ENCODE measurements at places on chromosomes 2 and 18.

- no peaks in the 10 kb centered on the region for H3K27me3 ChIP-seq
- H3K27ac ChIP-seq, result peak overlapping the region; percentile 88
- H3K4me3 ChIP-seq, result no peak overlapping the region
- no peak for DNase-seq
Measured at GRCh38 chr2:127638361-127639110, 7.4 kb upstream of the GPR17 start.

GRCh38 chr2:234796045-234796591 lies 155.7 kb upstream of the SH3BP4 start:
- H3K36me3 ChIP-seq, result no peaks in the 10 kb centered on the region
- no peaks in the 10 kb centered on the region for H3K4me1 ChIP-seq
- DNase-seq, result no peak
- H3K27me3 ChIP-seq, result peaks cover 41% of the 10 kb centered on the region

DNA sequence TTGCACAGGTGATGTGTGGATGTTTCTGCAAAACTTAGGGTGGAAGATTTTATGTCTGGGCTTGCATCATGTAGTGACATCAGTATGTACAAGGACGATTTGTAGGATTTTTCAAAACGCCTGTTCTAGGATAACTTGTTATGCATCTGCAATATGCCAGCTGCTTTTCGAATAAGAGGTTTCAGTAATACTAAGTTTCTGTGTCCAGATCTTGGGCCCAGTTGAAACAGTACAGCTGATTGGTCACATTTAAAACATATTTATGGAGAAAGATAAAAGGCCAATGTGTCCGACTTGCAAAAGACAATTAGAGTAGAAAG lies 1.2 kb downstream of the PTPN4 start:
- H3K27me3 ChIP-seq, result no peaks in the 10 kb centered on the region
- peaks cover 11% of the 10 kb centered on the region for H3K4me1 ChIP-seq
- no peak for DNase-seq
- no peaks in the 10 kb centered on the region for H3K36me3 ChIP-seq
- no peak overlapping the region for H3K27ac ChIP-seq
- H3K4me3 ChIP-seq, result peak overlapping the region; percentile 78

- H3K36me3 ChIP-seq, result no peaks in the 10 kb centered on the region
- H3K4me1 ChIP-seq, result peaks cover 3% of the 10 kb centered on the region
- H3K27ac ChIP-seq, result no peak overlapping the region
- H3K4me3 ChIP-seq, result no peak overlapping the region
Measured at GRCh38 chr2:44351088-44351487, 10.2 kb downstream of the PREPL start.

DNA sequence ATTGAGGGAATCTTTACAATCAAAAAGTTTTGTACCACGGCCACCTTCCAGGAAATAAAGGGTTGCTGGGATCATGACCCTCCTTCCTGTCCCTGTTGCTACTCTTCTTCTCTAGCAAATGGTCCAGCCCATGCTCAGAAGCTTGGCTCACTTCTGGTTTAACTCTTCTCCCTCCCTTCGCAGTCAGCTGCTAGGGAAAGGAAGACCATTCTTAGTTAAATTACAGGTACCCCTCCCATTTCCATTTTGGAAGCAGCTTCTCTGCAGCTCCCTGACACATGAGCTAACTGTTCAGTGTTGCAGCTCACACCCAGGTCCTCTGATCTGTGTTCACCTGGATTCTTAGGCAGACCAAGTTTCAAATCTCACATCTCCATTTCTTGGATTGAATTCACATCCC lies 100.3 kb downstream of the DOCK10 start:
- no peaks in the 10 kb centered on the region for H3K27me3 ChIP-seq
- H3K27ac ChIP-seq, result peak overlapping the region; percentile 21
- peaks cover 14% of the 10 kb centered on the region for H3K4me1 ChIP-seq
- no peak for DNase-seq
- no peak overlapping the region for H3K4me3 ChIP-seq

GRCh38 chr2:234917211-234917975 lies 34.4 kb upstream of the SH3BP4 start:
- no peaks in the 10 kb centered on the region for H3K27me3 ChIP-seq
- H3K4me3 ChIP-seq, result no peak overlapping the region
- no peak for DNase-seq
- no peaks in the 10 kb centered on the region for H3K4me1 ChIP-seq
- no peaks in the 10 kb centered on the region for H3K36me3 ChIP-seq

DNA sequence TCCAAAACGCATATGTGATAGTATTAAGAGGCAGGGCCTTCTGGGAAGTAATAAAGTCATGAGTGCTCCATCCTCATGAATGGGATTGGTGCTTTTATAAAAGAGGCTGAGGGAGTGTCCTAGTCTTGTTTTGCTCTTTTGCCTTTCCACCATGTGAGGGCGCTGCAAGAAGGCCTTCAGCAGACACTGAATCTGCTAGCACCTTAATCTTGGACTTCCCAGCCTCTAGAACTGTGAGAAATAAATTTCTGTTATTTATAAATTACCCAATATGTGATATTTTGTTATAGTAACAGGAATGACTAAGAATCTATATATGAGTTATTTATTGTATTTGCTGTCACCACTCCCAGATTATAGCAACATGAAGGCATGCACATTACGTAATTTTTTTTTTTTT lies 63.5 kb downstream of the PLA2R1 start:
- H3K27me3 ChIP-seq, result no peaks in the 10 kb centered on the region
- no peaks in the 10 kb centered on the region for H3K36me3 ChIP-seq
- DNase-seq, result no peak
- no peak overlapping the region for H3K4me3 ChIP-seq
- H3K27ac ChIP-seq, result no peak overlapping the region
- peaks cover 9% of the 10 kb centered on the region for H3K4me1 ChIP-seq

DNA sequence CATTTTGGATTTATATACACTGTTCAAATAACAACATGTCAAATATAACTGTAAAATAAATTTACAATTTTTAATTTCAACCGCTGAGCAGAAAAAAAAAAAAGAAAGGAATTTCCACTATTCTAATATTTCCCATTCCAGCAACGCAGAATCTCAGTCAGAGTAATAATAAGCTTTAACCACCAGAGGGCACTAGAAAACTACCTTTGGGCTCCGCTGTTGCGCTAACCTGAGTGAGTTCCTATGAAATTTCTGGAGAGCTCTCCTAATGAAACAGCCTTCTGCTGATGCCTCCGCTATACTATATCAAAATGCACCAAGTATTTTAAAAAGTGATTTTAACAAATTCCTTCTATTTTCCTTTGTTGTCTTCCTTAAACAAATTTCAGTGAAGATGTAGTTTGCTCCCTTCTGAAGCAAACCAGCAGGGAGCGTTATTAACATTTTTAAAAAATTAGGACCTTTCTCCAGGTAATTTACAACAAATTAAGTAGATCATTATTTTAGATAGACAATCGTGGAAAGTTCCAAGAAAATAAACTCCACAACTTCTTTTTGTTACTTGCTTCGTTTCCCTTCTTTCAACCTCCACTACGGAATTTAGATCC lies 23.0 kb downstream of the ERMN start:
- H3K36me3 ChIP-seq, result no peaks in the 10 kb centered on the region
- H3K4me1 ChIP-seq, result no peaks in the 10 kb centered on the region
- H3K27ac ChIP-seq, result no peak overlapping the region
- no peak overlapping the region for H3K4me3 ChIP-seq
- H3K27me3 ChIP-seq, result peaks cover 4% of the 10 kb centered on the region
- no peak for DNase-seq

- no peak for DNase-seq
- H3K27ac ChIP-seq, result no peak overlapping the region
- H3K4me1 ChIP-seq, result no peaks in the 10 kb centered on the region
- no peak overlapping the region for H3K4me3 ChIP-seq
Measured at GRCh38 chr2:8277921-8278571, 403.8 kb upstream of the ID2 start.

- H3K4me1 ChIP-seq, result peaks cover 19% of the 10 kb centered on the region
- H3K36me3 ChIP-seq, result no peaks in the 10 kb centered on the region
- no peak for DNase-seq
- H3K27ac ChIP-seq, result peak overlapping the region; percentile 82
Measured at GRCh38 chr2:86199834-86200177, 549 bp downstream of the MRPL35 start.

DNA sequence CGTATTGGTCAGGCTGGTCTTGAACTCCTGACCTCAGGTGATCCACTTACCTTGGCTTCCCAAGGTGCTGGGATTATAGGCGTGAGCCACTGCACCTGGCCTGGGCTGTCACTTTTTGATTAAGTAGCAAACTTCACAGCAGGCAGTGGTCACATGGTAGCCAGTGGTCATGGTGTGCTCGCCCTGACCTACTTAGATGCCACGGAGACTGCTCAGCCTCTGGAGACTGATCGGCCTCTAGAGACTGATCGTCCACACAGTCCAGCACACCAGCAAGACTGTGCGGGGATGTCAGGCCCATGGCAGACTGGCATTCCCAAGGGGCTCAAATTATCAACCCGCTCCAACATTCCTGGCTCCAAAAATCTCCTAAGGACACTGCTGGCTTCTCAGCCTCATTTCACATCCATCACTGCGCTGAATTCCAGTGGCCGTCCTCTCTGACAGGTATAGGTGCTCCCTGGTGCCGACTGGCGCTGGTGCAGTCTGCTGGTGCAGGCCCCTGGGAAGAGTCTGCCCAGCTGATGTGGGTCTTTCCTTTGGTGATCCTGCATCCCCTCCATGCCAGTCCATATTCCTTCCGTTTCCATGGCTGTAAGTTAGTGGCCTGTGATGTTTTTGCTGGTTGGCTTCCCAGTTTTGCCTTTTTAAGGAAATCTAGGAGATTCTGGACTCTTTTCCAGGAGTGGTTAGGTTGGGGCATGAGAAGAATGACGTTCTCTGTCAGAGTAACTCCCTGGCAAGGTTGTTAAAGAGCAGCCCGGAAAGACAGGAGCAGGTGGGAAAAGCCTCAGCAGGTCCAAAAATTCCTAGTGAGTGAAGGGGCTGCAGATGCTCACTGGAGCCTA lies 374.5 kb upstream of the HS6ST1 start:
- DNase-seq, result no peak
- no peak overlapping the region for H3K27ac ChIP-seq
- H3K36me3 ChIP-seq, result no peaks in the 10 kb centered on the region
- H3K27me3 ChIP-seq, result no peaks in the 10 kb centered on the region

GRCh38 chr2:164831887-164832286 lies 9.7 kb downstream of the COBLL1 start:
- DNase-seq, result no peak
- peaks cover 10% of the 10 kb centered on the region for H3K4me1 ChIP-seq
- H3K27ac ChIP-seq, result peak overlapping the region; percentile 42
- no peaks in the 10 kb centered on the region for H3K36me3 ChIP-seq
- no peak overlapping the region for H3K4me3 ChIP-seq
- no peaks in the 10 kb centered on the region for H3K27me3 ChIP-seq

DNA sequence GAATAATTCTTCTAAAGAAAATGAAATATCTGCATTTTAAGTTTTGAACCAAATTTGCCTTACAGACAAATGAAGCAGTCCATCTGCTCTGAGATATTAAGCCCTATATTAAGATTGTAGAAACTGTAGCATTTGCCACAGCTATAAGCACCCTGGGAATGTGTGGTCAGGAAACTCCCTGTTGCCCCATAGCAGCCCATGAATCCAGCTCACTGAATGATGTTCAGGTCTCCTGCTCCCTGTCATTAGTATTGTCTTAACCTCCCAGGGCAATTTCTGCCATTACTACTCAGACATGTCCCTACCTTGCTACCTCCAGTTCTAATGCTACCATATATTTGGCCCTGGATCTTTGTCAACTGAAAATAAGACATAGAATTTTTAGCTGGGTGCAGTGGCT lies 41.1 kb downstream of the CDK15 start:
- no peak overlapping the region for H3K4me3 ChIP-seq
- no peak overlapping the region for H3K27ac ChIP-seq
- no peak for DNase-seq
- H3K27me3 ChIP-seq, result peaks cover 5% of the 10 kb centered on the region
- H3K36me3 ChIP-seq, result no peaks in the 10 kb centered on the region

DNA sequence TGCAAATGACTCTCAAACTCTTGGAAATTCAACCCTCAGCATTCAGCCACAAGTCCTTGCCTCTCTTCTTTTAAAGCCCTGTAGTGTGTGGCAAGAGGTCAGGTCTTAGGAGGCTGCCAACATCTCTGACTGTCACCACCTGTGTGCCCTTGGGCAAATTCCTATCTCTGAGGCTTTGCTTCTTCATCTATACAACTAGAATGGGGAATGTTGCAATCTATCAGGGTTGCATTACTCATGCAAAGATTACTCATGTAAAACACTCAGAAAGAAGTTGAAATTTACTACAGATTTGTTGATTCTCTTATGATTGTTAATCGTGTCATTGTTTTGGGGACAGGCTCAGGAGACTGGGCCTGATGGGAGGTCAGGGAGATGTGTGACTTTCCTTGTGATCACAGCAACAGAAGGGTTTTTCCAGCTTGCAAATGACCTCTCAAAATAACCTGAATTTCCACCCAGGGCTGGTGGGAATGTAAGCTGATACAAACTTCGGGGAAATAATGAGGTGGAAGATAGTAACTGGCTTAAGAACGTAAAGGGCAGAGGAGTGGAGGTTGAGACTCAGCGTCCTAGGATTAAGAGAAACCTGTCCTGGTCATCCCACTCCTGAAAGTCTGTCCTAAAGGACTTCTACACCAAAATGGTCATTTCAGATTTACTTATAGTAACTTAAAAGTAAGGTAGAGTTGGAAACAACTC lies 32.1 kb upstream of the SIGLEC15 start:
- peaks cover 12% of the 10 kb centered on the region for H3K4me1 ChIP-seq
- no peak overlapping the region for H3K4me3 ChIP-seq
- H3K27ac ChIP-seq, result no peak overlapping the region
- H3K36me3 ChIP-seq, result no peaks in the 10 kb centered on the region

DNA sequence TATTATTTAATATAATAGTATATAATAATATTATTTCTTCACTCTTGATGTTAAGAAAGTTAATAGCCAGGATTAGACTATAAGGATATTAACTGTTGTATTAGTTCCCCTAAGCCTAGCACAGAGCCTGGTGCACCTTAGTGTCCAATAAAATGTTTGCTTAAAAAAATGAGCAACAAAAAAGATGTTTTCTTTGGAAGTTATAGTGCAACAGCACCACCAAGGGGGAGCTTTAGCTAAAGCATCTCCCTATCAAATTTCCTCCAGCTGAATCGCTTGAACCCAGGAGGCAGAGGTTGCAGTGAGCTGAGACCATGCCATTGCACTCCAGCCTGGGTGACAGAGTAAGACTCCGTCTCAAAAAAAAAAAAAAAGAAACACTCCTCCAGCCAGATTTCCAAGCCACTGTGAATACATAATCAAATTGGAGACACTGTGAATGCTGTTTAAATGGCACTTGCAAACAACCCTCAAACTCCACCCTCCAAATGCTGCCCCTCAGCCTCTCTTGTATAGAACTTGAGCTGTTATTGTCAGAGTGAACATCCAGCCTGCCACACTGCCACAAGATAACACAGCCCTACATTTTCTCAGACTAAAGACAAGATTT lies 221.9 kb downstream of the DYM start:
- DNase-seq, result no peak
- H3K4me3 ChIP-seq, result no peak overlapping the region
- no peaks in the 10 kb centered on the region for H3K36me3 ChIP-seq
- H3K27ac ChIP-seq, result no peak overlapping the region

All from esophagus squamous epithelium (tissue), 5 donors.